ENCODE measurements at places on chromosomes 2 and 18.
A peak's percentile ranks its signal among the peaks of the same experiment; 100 is the strongest.

DNA sequence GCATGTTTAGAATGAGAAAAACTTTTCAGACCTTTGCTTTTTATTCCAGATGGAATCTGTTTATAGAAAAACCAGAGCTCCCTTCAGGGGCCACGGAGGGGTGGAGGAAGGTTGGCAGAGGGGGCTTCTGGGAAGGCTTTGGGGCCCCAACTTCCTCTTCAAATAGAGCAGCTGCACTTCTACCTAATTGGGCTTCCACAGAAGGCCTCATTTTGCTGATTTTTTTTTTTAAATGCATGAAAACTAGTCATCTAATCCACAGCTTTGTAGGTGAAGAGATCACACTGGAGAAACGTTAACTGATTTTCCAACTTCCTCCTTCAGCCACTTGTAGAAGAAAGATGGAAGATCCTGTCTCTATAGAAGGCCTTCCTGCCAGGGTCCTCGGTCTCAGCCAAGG is 181.8 kb downstream of the BCL11A start:
- DNase-seq = no peak

DNA sequence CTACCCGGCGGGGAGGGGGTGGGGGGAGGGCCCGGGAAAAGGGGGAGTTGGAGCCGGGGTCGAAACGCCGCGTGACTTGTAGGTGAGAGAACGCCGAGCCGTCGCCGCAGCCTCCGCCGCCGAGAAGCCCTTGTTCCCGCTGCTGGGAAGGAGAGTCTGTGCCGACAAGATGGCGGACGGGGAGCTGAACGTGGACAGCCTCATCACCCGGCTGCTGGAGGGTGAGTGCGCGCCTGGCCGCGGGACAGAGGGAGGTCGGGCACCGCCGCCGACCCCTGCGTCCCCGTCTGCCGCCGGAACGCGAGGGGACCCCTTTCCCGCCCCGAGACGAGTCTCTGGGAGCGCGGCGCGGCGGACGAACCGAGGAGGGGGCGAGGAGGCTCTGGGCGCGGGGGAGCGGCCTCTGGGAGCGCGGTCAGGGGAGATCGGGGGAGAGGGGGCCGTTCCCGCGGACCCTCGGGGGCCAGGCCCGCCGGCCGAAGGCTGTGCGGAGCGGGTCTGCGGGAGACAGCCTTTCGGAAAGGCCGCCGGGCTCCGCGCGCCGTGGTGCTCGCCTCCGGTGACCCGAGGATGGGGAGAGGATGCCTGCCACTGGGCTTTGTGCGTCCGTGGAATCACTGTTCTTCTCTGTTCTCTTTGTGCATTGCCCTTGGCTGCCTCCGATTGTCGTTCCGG is 463 bp downstream of the PPP1CB start:
- no peak for DNase-seq

DNA sequence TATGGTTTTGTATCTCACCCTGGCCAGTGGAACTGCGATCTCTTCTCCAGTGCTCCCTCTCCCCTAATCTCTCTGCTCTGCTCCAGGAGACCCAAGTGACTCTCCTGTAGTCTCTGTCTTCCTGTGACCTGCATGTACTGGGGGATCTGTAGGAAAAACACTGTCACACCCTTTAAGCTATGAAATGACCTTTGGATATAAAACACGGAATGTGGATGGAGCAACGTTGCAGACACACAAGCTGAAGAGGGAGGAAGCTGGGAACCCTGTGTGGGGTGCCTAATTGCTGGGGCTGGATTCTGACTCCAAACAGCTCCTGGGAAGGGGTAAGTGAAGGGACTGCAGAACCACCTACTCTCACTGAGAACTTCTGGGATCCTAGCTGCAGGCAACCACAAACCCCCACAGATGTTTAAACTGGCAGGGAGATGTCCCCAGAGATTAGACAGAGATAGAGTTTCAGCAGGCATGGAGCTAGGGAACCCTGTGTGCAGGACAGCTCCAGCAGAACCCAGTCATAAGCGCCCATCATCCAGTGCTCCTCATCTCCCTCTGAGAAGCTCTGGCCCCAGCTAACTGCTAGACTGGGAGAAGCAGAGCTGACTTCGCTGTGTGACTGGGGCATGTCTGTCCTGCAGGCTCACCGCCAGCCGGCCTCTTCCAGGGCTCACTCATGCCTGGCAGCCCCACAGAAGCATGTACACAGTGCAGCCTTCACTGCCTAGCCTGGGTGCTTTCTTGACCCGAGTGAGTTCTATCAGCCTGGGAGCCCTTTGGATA is 482.7 kb upstream of the SETBP1 start:
- DNase-seq = no peak

- DNase-seq = no peak
Measured at GRCh38 chr18:9048808-9049494, 53.5 kb upstream of the NDUFV2 start.

- no peak for DNase-seq
Measured at GRCh38 chr2:137929519-137929916, 34.8 kb upstream of the HNMT start.

DNA sequence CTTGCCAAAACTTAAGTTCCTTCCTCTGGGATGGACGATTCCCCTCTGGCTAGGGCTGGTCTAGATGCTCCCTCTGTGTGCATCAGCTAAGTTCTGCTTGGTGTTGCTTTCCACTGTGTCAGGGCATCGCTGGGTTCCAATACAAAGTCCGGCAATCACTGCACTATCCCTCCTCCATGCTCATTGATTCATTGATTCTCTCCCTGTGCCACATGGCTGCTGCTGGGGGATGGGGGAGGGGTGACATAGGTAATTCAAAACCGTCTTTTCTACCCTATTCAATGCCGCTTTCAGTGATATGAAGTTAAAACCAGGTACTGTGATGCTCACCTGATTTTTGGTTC is 22.8 kb downstream of the IL1RN start:
- no peak for DNase-seq

GRCh38 chr2:96104487-96104861 is 11.9 kb downstream of the ADRA2B start:
- no peak for DNase-seq

DNA sequence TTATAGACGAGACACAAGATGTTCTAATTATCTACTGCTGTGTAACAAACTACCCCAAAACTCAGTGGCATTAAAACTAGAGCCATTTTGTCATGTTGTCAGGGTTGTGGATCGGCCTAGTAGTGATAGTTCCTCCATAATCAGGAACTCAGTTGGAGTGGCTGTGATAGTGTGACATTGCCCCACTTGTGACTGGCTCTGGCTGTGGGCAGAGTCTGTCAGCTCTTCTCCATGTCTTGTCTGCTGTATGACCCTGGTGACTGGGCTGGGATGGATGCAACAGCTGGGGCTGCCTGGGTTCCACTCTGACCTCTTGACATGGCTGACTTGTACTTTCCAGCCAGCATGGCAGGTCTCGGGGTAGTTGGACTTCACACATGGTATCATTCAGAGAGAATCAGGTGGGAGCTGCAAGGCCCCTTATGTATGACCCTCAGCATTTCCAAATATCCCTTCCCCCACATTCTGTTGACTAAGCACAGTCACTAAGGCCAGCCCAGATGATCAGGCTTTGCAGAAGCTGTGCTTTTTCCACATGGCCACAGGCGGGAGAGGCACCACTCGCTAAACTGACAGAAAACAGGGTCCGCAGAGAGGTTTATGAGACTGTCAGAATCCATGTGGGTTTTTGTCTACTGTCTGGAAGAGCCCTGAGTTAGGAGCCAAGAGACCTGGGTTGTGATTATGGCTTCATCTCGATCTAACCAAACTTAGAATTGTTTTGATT is 50.3 kb downstream of the SETBP1 start:
- DNase-seq = no peak

GRCh38 chr2:216084547-216084946 is 2.8 kb downstream of the TMEM169 start:
- DNase-seq = peak; percentile 41

DNA sequence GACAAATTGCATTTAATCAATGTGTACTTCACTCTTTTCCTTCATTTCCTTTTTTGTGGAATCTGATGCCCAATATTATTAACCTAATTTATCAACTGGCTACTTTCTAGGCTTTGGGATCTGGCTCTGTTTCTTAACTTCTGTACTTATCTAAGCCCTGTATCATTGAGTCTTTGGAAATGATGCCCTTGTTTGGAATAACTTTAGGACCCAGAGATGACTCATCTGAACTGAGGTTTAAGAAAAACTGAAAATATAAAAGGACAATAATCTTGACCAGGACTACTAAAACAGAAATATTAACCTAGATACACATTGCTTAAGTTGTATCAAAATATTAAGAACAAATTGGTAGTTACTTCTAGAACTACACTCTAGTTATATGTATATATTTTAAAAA is 600.8 kb downstream of the CPS1 start:
- DNase-seq = no peak

DNA sequence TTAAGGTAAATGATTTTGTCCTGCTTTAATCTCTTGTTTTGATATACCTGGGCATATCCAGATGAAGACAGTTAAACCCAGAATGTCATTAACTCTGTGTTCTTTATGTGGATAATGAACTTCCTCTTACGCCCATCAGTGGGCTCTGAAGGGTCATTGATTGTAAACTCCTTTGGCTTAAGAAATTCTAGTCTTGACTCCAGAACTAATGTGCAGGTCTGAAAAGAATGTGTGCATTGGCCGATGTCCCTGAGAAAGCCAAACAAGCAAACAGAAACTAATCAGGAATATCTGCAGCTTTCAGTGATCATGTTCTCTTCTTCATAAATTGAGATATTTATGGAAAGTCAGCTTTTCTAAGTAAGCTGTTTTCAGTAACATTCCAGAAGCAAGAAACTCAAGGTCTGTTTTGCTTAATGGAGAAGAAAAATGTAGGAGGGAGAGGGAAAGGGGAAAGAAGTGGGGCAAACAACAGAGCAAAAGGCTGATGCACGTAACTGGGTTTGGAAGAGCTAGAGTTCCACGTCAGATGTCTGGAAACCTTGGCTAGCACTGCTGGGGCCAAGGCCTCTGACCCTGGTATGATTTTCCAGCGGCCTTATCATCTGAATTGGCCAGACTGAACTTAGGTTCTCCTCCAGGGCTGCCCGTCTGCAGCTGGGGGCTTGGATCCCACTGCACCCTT is 61.3 kb upstream of the FHL2 start:
- DNase-seq = no peak

DNA sequence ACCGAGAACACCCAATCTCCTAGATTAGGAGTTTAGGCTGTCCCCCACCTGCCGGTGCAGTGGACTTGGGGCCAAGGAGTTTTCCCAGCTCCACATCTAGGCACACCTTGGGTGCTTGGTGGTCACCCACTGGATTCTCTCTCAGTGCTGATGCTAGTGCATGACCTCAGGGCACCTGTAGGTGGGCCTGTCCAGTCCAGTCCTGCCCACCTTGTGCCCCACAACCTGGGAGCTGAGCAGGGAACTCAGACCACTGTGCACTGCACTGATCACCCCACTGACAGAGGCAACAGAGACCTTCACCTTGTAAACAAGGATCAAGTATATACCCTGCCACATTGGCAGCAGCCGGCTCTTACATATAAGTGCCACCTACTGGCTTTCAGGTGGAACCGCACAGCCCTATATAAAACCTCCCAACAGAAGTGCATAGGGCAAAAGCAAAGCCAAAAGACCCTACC is 12.7 kb upstream of the CDH19 start:
- no peak for DNase-seq

DNA sequence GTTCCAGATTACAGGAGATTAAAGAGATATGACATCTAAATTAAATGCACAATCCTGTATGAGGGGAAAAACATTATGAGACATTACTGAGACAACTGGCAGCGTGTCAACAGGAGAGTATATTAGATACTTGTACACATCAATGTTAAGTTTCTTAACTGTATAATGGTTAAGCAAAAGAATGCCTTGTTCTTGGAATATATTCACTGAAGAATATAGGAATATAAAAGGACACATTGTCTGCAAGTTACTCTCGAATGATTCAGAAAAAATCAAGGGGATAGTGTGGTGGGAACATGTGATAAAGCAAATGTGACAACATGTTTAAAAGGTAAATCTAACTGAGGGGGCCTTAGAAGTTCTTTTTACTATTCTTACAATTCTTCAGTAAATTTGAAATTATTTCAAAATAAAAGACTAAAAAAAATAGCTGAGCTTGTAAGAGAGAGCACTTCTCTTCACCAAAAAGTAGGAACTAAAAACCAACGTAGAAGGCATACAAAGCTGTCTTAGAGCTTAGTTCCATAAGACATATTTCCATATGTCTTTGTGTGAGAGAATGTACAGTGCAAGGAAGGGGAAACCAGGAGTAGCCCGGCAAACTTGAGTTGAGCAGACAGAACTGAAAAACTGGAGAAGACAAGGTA is 7.5 kb downstream of the WDPCP start:
- DNase-seq = no peak

- DNase-seq = no peak
Measured at GRCh38 chr2:216696751-216697560, 1.6 kb upstream of the IGFBP5 start.

DNA sequence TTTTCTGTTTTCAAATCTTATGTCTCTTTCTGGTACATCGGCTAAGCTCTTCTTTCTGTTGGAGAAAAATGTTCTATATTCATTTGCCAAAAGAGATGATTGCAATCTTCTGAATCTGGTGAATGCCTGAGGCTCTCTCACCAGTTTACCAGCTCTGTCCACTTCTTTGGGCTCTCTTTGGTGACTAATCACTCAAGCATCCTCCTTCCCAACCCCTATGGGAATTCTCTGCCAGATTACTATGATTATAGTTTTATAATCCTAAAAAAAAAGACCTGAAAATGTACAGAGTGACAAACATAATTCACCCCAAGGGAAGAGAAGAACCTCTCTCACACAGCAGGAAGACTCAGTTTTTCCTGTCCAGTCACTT is 187.3 kb downstream of the CAMKMT start:
- DNase-seq = no peak

GRCh38 chr2:95031076-95031725 is 5.7 kb downstream of the MAL start:
- no peak for DNase-seq

GRCh38 chr18:8967573-8967972 is 134.9 kb upstream of the NDUFV2 start:
- DNase-seq = no peak

DNA sequence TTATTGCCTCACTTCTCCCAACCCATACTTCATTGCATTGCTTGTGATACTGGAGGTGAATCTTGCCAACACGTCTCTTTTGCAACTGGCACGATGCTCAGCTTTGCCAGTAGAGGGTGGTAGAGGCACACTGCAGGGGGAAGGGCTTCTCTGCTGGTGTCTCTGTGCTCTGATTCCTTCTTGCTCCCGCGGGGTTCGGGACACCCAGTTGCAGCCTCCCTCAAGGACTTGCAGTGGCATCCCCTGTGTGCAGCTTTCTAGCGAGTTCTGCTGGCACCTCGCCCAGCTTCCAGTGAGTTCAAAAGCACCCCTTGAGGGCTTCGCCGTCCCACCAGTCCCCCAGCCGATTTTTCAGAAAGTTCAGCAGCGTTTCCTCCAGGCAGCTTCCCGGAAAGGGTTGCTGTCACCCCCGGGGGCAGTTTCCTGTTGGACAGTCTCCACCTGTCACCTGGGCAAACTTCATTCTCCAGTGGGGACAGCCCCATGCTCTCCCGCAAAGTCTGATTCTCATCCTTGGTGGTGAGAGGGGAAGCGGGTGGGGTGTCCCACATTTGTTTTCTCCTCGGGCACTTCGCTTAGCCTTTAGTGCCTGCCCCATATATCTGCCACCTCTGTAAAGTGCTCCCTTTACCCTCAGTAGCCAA is 35.4 kb upstream of the EN1 start:
- peak; percentile 56 for DNase-seq
